ENCODE measurements at places on chromosomes 12 and 14. TPM values are rescaled to one million over a fixed set of nuclear protein-coding genes. Genes with fewer than 3 reads are reported as not detected.

GPD1 gene
- 1.0 TPM for total RNA-seq

- H3K27me3 ChIP-seq = peaks cover 21% of the 10 kb centered on the region
- peaks cover 21% of the 10 kb centered on the region for H3K36me3 ChIP-seq
- H3K27ac ChIP-seq = no peak overlapping the region
- no peaks in the 10 kb centered on the region for H3K4me1 ChIP-seq
Observed at GRCh38 chr14:88791629-88792472, 902 bp downstream of the EML5 start.

- H3K27ac ChIP-seq = no peak overlapping the region
- no peaks in the 10 kb centered on the region for H3K4me1 ChIP-seq
- H3K27me3 ChIP-seq = no peaks in the 10 kb centered on the region
Observed at GRCh38 chr12:112275207-112275606, 107.0 kb downstream of the HECTD4 start.

PRB2 gene
- not detected for total RNA-seq

- H3K27ac ChIP-seq = peak overlapping the region; percentile 93
- peaks cover 24% of the 10 kb centered on the region for H3K4me1 ChIP-seq
- no peaks in the 10 kb centered on the region for H3K27me3 ChIP-seq
- peaks cover 35% of the 10 kb centered on the region for H3K36me3 ChIP-seq
Observed at GRCh38 chr14:92040431-92041051, 682 bp upstream of the TRIP11 start.

GRCh38 chr12:46480316-46480715 is 107.7 kb upstream of the SLC38A2 start:
- H3K4me3 ChIP-seq = no peak overlapping the region
- H3K27me3 ChIP-seq = no peaks in the 10 kb centered on the region
- peaks cover 3% of the 10 kb centered on the region for H3K36me3 ChIP-seq
- no peak overlapping the region for H3K27ac ChIP-seq
- no peak for DNase-seq
- H3K4me1 ChIP-seq = peaks cover 20% of the 10 kb centered on the region

GRCh38 chr12:15801770-15802744 is 12.9 kb upstream of the EPS8 start:
- H3K27ac ChIP-seq = no peak overlapping the region
- peaks cover 3% of the 10 kb centered on the region for H3K36me3 ChIP-seq
- no peak overlapping the region for H3K4me3 ChIP-seq
- peaks cover 56% of the 10 kb centered on the region for H3K4me1 ChIP-seq
- DNase-seq = no peak

- H3K4me1 ChIP-seq = peaks cover 13% of the 10 kb centered on the region
- DNase-seq = no peak
- H3K4me3 ChIP-seq = no peak overlapping the region
- H3K27me3 ChIP-seq = no peaks in the 10 kb centered on the region
Observed at GRCh38 chr12:44523828-44524227, 352.3 kb downstream of the NELL2 start.

GALC gene
- 19.3 TPM for total RNA-seq

- H3K27me3 ChIP-seq = peaks cover 76% of the 10 kb centered on the region
- no peak for DNase-seq
- H3K27ac ChIP-seq = no peak overlapping the region
- H3K36me3 ChIP-seq = no peaks in the 10 kb centered on the region
- H3K4me1 ChIP-seq = no peaks in the 10 kb centered on the region
- no peak overlapping the region for H3K4me3 ChIP-seq
Observed at GRCh38 chr12:111038077-111038476, 117.7 kb upstream of the MYL2 start.

DNA sequence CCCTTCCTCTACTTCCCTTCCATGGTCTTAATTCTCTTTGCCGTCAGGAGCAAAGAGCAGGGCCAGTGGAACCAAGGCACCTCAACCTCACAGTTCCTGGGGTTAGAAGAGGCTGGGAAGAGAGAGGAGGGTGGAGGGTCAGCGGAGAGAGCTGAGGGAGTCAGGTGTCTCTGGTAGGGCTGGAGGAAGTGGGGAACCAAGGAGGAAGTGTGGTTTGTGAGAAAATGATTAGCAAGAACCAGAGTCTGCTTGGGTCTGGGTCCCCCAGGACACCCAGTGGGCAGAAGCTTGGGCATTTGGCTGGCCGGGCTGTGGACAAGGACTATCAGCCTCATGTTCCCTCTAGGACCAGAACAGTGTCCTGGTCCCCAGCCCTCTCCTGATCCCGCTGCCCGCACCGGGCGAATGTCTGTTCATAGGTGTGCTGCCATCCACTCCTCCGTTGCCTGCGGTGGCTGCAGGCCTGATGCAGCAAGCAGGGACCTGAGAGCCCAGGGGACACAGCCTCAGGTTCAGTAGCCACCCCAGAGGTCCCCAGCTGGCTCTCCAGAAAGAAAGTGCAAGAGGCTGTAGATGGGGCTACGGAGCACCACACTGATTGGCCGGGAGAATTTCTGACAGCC is 2.3 kb downstream of the HOXC12 start:
- no peak overlapping the region for H3K27ac ChIP-seq
- DNase-seq = no peak
- peaks cover 9% of the 10 kb centered on the region for H3K4me1 ChIP-seq
- H3K4me3 ChIP-seq = no peak overlapping the region
- H3K27me3 ChIP-seq = peaks cover 86% of the 10 kb centered on the region

DNA sequence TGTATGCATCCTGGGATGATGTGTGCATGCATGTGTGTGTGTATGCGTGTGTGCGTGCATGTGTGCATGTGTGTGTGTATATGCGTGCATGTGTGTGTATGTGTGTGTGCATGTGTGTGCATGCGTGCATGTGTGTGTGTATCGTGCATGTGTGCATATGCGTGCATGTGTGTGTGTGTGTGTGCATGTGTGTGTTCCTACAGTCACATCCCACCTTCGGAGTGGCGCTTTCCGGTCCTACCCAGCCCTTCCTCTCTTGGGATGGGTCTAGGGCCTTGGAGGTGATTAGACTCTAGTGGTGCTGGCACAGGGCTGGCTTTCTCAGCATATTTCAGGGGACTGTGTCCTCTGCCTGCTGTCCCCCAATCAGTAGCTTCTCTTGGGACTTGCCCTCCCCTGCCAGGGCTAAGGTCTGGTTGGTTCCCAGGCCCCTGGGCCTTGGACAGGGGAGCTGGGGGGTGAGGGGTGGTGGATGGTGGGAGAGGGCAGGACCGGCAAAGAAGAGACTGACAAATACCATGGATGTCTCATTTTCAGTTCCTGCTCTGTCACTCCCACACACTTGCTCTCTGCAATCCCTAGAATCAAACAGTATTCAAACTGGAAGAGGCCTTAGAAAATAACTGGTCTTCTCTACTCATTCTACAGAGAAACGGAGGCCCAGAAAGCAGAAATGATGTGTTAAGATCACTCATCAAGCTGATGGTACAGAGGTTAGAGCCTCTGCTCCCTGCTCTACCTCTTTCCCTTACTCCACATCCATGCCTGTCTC is 21.9 kb upstream of the FAIM2 start:
- H3K4me3 ChIP-seq = no peak overlapping the region
- no peak for DNase-seq
- H3K27ac ChIP-seq = no peak overlapping the region
- H3K4me1 ChIP-seq = peaks cover 15% of the 10 kb centered on the region
- no peaks in the 10 kb centered on the region for H3K27me3 ChIP-seq
- H3K36me3 ChIP-seq = no peaks in the 10 kb centered on the region

SERPINA1 gene
- total RNA-seq = 167 TPM

DNA sequence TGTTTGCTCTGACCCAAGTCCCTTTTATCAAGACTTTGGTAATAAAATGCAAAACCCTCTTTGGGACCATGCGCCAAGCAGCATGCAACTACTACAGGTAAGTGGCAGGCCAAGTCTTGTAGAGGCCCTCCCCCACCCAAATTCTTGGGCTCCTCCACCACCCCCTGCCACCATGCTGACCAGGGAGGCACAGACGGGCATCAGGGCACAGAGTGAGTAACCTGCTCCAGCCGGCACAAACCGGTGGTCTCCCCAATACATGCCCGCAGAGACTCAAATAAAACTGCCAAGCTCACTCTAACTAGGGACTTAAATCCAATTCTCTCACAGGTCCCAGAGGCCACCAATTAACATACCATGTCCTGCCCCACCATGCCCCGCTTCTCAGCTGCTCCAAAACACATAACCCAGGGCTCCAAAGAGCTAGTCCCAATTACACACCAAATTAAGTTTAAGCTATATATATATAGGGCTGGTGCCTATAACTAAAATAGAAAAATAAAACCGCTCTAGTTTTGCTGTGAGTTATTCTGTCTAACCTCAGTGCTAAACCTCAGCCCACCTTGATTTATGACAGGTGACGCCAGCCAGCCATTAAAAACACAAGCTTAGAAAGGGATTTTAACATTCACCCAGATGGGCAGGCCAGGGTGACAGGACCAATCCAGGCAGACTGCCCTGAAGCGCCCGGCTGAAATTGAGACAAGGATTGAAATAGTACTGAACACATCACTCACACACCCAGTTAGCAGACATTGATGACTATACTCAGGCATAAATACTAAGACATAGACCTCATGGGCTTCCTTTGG is 81.0 kb downstream of the CLMN start:
- peaks cover 35% of the 10 kb centered on the region for H3K4me1 ChIP-seq
- no peaks in the 10 kb centered on the region for H3K27me3 ChIP-seq
- no peak for DNase-seq
- peaks cover 18% of the 10 kb centered on the region for H3K36me3 ChIP-seq
- H3K4me3 ChIP-seq = no peak overlapping the region

- H3K36me3 ChIP-seq = peaks cover 7% of the 10 kb centered on the region
- no peak within 1 kb of the TSS for H3K27ac ChIP-seq
- peaks cover 9% of the 10 kb centered on the region for H3K4me1 ChIP-seq
- peak within 1 kb of the TSS; percentile 77 for H3K4me3 ChIP-seq
- no peak for DNase-seq
Observed at GRCh38 chr12:13981296-13981962, at the start of gene GRIN2B. Gene GRIN2B, minus strand, starts transcription at chr12:13981602. Its CDS starts 115,394 bp downstream, at chr12:13866208.

- H3K4me1 ChIP-seq = no peaks in the 10 kb centered on the region
- DNase-seq = no peak
- peaks cover 88% of the 10 kb centered on the region for H3K27me3 ChIP-seq
- H3K27ac ChIP-seq = no peak overlapping the region
Observed at GRCh38 chr12:1851151-1851701, 30.9 kb downstream of the LRTM2 start.

ANKRD13A gene
- 34.5 TPM for total RNA-seq
